ENCODE measurements at places on chromosomes 12 and 14. TPM values are rescaled to one million over a fixed set of nuclear protein-coding genes. Genes with fewer than 3 reads are reported as not detected.

Gene ALDH1L2
- total RNA-seq = 153 TPM

DNA sequence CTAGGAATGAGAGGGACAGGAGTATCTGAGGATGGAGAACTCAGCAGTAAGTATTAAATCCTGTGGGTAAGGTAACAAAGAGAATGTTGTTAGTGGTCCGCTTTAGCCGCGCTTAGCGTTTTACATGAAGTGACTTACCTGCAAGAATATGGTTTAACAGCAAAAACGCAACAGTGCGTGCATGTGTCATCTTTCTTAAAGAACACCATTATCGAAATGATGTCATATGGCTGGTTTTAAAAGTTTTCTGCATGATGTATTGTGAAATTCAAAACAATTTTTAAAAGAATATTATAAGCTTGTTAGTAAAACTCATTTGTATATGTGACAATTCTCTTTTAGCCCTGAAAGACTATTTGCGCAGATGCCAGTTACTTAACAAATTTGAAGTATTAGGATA, 1.7 kb downstream of the LEMD3 start:
- DNase-seq = no peak

GRCh38 chr14:19974844-19975243, 547 bp upstream of the OR4K15 start:
- DNase-seq = no peak

DNA sequence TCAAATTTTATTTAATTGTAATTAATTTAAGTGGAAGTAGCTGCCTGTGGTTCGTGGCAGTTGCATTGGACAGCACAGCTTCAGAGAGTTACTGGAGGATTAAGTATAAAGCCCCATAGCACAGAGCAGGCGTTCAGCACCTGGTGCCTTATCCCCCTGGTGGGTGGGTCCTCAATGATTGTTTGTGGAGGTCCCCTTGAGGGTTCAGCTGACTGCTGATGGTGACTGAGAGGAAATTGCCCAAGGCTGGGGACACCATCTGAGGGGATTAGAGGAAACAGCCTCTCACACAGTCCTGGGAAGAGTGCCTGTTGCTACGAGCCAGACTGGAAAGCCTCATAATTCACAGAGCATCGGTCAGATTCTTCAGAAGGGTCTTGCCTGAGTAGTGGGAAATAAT, 83.4 kb upstream of the NOS1 start:
- no peak for DNase-seq

Gene EML1
- total RNA-seq = 61.0 TPM

GRCh38 chr12:45622210-45622937, 107.1 kb upstream of the ARID2 start:
- DNase-seq = no peak

Measured in chondrocyte (in vitro differentiated cells).